ENCODE measurements at places on chromosomes 5 and 9. TPM values are rescaled to one million over a fixed set of nuclear protein-coding genes. Genes with fewer than 3 reads are reported as not detected.

- H3K4me3 ChIP-seq, result no peak overlapping the region
- no peaks in the 10 kb centered on the region for H3K4me1 ChIP-seq
- peaks cover 7% of the 10 kb centered on the region for H3K36me3 ChIP-seq
- DNase-seq, result no peak
- H3K27me3 ChIP-seq, result no peaks in the 10 kb centered on the region
Measured at GRCh38 chr5:138946831-138947560, 71.9 kb upstream of the LRRTM2 start.

- no peak overlapping the region for H3K4me3 ChIP-seq
- H3K27me3 ChIP-seq, result no peaks in the 10 kb centered on the region
- H3K27ac ChIP-seq, result no peak overlapping the region
- no peaks in the 10 kb centered on the region for H3K36me3 ChIP-seq
- H3K4me1 ChIP-seq, result no peaks in the 10 kb centered on the region
Measured at GRCh38 chr9:91055845-91056244, 254.2 kb downstream of the SYK start.

- peak; percentile 63 for DNase-seq
- no peak overlapping the region for H3K27ac ChIP-seq
- H3K27me3 ChIP-seq, result no peaks in the 10 kb centered on the region
- peaks cover 8% of the 10 kb centered on the region for H3K4me1 ChIP-seq
Measured at GRCh38 chr5:137743031-137743640, 7.2 kb upstream of the KLHL3 start.

DNA sequence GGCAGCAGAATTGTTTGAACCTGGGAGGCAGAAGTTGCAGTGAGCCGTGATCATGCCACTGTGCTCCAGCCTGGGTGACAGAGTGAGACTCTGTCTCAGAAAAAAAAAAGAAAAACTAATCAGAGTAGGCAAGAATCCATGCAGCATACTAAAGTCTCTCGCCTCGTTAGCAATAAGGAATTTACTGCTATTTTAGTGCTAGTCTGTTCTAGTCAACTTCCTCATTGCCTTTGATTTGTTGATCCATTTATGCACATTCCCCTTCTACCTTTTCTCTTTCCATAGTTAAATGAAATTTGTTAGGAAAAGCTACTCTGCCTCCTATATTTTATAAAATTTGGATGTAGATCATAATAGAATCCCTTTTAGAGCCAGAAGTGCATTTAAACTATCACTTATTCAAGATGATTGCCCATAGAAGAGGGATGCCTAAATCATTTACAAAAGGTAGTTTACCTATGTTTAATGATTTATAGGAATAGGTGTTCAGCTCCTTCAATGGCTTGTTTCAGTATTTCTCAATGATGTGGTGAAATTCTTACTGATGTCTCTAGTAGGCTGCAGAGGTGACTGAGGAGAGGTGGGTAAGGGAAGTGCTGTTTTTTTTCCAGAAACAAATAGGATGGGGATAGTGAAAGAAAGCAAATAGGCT lies 1.9 kb downstream of the LRRC19 start:
- H3K4me1 ChIP-seq, result no peaks in the 10 kb centered on the region
- H3K27me3 ChIP-seq, result no peaks in the 10 kb centered on the region
- no peak for DNase-seq
- H3K36me3 ChIP-seq, result no peaks in the 10 kb centered on the region
- no peak overlapping the region for H3K4me3 ChIP-seq

- peaks cover 31% of the 10 kb centered on the region for H3K4me1 ChIP-seq
- no peaks in the 10 kb centered on the region for H3K27me3 ChIP-seq
- no peak for DNase-seq
- peaks cover 9% of the 10 kb centered on the region for H3K36me3 ChIP-seq
- peak overlapping the region; percentile 100 for H3K27ac ChIP-seq
- H3K4me3 ChIP-seq, result peak overlapping the region; percentile 90
Measured at GRCh38 chr9:128128836-128129590, 1.5 kb upstream of the PTGES2 start.

- H3K27me3 ChIP-seq, result no peaks in the 10 kb centered on the region
- H3K4me1 ChIP-seq, result peaks cover 8% of the 10 kb centered on the region
- no peak overlapping the region for H3K27ac ChIP-seq
- H3K36me3 ChIP-seq, result no peaks in the 10 kb centered on the region
- DNase-seq, result no peak
- no peak overlapping the region for H3K4me3 ChIP-seq
Measured at GRCh38 chr9:3398232-3398648, 127.6 kb downstream of the RFX3 start.

DNA sequence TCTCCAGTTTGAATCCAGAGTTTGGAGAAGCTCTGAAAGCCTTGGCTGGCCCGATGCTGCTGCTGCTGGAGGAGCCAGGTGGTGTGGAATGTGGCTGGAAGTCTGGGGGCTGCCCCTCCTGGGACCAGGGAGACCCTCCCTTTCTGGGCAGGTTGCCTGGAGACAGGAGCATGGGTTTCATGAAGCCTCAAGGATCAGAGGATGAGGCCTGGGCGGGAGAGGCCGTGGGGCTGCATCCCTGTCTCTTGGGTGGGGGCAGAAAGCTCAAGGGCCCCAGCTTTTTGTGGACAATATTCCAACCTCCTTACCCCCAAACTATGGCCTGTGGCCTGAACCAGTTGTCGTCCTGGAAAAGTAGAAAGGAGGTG lies 10.1 kb downstream of the FGF18 start:
- H3K27me3 ChIP-seq, result no peaks in the 10 kb centered on the region
- no peaks in the 10 kb centered on the region for H3K36me3 ChIP-seq
- H3K4me3 ChIP-seq, result no peak overlapping the region
- no peaks in the 10 kb centered on the region for H3K4me1 ChIP-seq

GRCh38 chr9:33202018-33202417 lies 34.9 kb upstream of the B4GALT1 start:
- H3K4me1 ChIP-seq, result no peaks in the 10 kb centered on the region
- no peaks in the 10 kb centered on the region for H3K36me3 ChIP-seq
- H3K27ac ChIP-seq, result no peak overlapping the region
- no peak overlapping the region for H3K4me3 ChIP-seq
- H3K27me3 ChIP-seq, result no peaks in the 10 kb centered on the region
- no peak for DNase-seq

DNA sequence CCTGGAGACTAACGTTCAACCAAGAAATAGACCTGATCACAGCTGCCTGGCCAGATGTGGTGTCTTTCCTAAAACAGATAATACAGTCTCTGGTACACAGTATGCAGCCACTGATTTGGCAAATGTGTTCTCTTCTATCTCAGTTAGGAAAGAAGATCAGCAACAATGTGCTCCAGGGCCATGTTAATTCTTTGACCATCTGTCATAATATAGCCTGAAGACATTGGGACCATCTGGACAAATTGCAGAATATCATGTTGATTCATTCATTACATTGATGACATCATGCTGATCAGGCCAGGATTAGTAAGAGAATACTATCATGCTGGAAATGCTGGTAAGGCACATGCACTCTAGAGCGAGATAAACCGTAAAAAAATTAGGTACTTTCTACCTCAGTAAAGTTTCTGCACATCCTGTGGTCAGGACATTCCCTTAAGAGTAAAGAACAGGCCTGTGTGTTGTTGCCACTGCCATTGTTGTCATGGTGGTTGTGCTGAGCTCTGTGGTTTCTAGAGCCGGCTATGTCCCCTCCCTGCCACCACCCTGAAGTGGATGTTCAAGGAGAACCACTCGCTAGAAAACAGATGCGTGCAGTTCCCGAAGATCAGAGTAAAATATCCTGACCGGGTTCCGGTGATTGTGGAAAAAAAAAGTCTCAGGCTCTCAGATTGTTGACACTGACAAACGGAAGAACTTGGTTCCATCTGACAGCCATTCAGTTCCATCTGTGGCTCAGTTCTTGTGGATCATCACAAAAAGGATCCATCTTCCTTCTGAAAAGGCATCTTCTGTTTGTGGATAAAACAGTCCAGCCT lies 6.4 kb upstream of the JMY start:
- H3K27me3 ChIP-seq, result no peaks in the 10 kb centered on the region
- no peak for DNase-seq
- no peak overlapping the region for H3K4me3 ChIP-seq
- H3K36me3 ChIP-seq, result no peaks in the 10 kb centered on the region

The FOXD4L6 gene
- total RNA-seq, result not detected

The SAXO1 gene
- not detected for total RNA-seq

The FCN2 gene
- total RNA-seq, result not detected

The SURF6 gene
- total RNA-seq, result 13.6 TPM

The AJM1 gene
- total RNA-seq, result 2.7 TPM

All from right atrium auricular region (tissue), 2 donors.